A673 (cell line): ENCODE measurements at places on chromosomes 2 and 18.

DNA sequence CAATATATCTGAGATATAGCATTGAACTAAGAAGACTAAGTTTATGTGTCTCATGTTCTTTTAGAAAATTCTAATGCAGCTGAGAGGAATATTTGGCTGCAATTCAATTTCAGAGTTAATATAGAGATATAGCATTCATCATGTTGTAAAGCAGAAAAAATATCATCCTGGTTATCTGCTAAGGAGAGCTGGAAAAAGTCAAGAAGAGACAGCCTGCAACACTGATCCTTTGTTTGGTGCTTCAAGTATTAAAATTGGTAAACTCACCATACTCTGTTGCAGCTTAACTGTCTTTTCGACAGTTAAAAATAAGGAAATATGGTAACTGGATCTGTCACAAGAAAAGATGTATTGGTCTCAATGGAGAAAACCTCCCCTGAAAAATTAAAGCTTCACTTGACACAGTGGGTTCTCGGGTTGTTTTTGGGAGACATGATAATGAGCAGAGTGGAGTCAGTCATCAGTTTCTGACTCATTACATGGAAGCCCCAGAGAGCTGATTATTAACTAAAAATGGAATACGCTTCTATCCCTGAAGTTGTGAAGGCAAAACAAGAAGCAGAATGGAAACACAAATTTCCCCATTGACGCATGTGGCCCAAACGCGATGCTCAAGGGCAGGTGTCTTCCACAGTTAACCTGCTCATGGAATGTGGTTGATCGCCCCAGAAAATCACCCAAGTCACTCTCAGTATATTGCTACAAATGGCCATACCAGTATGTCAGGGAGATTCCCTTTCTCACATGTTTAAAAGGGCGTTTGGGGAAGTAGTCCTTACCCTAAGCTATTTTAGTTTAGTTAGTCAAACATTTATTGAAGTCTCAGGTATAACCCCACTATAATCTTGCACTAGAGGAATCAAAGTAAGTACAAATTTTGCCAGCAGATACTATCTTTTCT, 8.2 kb downstream of the BCL2 start:
- no peaks in the 10 kb centered on the region for H3K36me3 ChIP-seq

- no peak overlapping the region for H3K27ac ChIP-seq
- no peaks in the 10 kb centered on the region for H3K27me3 ChIP-seq
- no peaks in the 10 kb centered on the region for H3K36me3 ChIP-seq
- no peak overlapping the region for H3K4me3 ChIP-seq
Observed at GRCh38 chr2:47269316-47270232, 114.5 kb upstream of the STPG4 start.

DNA sequence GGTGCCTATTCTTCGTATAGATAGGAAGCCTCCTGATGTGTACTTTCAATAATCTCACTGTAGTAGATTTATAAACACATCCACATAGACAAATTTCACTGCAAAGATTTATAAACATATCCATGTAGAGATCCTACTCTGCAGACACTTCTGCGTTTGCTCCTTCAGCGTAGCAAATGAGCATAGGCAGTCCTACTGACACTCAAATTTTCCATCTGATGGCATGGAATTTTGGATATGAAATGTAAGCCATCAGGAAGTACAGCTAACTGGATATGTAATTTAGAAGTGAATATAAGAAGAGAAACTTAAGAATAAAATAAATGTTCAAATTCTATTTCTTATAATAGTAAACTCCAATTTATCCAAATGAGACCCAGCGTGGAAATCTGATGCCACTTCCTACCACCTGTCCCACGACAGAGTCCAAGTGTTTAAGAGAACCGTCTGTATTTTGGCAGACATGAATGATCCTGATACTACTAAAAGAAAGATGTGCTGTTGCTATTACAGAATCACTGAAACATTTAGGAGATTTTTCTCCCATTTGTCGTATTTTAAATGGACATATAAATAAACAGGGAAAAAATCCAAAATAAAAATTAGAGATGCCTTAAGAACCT, 86.0 kb downstream of the DTNA start:
- H3K36me3 ChIP-seq, result no peaks in the 10 kb centered on the region
- no peak overlapping the region for H3K27ac ChIP-seq
- peaks cover 17% of the 10 kb centered on the region for H3K4me1 ChIP-seq
- no peak for DNase-seq
- H3K27me3 ChIP-seq, result no peaks in the 10 kb centered on the region

GRCh38 chr2:98664323-98664722, 55.9 kb downstream of the UNC50 start:
- H3K27ac ChIP-seq, result no peak overlapping the region
- H3K27me3 ChIP-seq, result peaks cover 6% of the 10 kb centered on the region
- no peaks in the 10 kb centered on the region for H3K36me3 ChIP-seq

DNA sequence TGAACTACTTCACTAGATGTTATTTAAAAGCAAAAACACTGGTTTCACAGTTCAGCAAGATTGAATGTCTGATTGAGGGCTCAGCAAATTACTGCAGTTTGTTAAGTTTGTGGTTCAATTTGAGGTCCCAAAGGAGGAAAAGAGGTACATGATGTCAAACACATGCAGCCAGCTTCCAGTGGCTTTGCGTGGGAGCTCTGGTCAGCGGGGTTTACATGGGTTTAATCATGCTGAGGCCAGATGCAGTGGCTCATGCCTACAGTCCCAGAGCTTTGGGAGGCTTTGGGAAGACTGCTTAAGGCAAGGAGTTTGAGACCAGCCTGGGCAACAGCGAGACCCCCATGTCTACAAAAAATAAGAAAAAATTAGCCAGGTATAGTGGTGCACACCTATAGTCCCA, 111.5 kb downstream of the MAPK4 start:
- H3K27ac ChIP-seq, result no peak overlapping the region
- no peaks in the 10 kb centered on the region for H3K4me1 ChIP-seq
- H3K36me3 ChIP-seq, result no peaks in the 10 kb centered on the region
- H3K27me3 ChIP-seq, result no peaks in the 10 kb centered on the region
- DNase-seq, result no peak

DNA sequence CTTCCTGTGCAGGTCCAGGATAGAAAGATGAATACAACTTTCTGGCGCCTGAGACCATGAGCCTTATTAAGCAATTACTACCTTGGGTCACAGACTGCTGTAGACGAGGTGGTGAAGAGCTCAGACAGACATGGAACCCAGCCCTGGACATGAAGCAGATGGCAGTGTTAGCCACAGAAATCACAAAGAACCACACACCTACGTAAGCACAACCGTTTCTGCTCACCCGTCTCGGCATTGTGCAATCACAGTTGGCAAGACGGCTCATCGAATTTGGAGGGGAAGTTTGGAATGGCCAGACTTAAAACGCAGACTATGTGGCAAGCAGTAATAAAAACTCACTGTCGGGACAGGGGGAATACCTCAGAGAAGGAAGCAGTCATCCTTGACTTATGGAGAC, 24.3 kb upstream of the ASPRV1 start:
- no peak overlapping the region for H3K27ac ChIP-seq
- H3K4me1 ChIP-seq, result no peaks in the 10 kb centered on the region
- H3K4me3 ChIP-seq, result no peak overlapping the region
- no peaks in the 10 kb centered on the region for H3K36me3 ChIP-seq
- no peaks in the 10 kb centered on the region for H3K27me3 ChIP-seq

GRCh38 chr2:204313256-204313655, 232.0 kb upstream of the PARD3B start:
- H3K4me3 ChIP-seq, result no peak overlapping the region
- H3K36me3 ChIP-seq, result no peaks in the 10 kb centered on the region
- no peaks in the 10 kb centered on the region for H3K4me1 ChIP-seq
- H3K27me3 ChIP-seq, result no peaks in the 10 kb centered on the region

DNA sequence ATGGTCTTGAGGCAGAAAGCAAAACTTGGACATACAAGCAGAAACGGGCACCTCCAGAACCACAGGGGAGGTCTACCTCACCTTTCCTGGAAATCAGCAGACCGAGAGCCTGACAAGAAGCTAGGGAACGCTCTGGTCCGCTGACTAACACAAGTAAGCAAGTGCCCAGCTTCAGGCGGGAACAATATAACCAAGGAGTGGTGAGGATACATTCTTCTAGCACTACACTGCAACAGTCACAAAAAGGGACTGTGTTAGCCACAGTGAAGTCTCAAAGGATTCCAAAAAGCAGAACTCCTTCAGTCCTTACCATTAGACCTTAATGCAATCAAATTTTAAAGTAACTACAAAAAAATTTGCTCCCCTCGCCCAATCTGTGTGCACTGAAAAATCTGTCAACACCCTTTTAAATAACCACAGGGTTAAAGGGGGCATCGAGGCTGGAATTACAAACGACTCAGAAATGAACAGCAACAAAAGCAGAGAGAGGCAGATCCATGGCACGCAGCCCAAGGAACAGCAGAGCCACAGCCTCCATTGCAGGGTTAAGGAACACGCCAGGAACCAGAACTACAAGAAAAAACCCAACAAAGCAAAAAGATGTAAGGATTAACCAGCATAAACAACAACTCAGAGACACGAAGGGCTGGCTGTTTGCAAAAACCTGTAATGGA, 7.1 kb downstream of the THAP4 start:
- no peaks in the 10 kb centered on the region for H3K4me1 ChIP-seq
- H3K27me3 ChIP-seq, result no peaks in the 10 kb centered on the region
- peaks cover 33% of the 10 kb centered on the region for H3K36me3 ChIP-seq
- no peak overlapping the region for H3K27ac ChIP-seq
- DNase-seq, result no peak

DNA sequence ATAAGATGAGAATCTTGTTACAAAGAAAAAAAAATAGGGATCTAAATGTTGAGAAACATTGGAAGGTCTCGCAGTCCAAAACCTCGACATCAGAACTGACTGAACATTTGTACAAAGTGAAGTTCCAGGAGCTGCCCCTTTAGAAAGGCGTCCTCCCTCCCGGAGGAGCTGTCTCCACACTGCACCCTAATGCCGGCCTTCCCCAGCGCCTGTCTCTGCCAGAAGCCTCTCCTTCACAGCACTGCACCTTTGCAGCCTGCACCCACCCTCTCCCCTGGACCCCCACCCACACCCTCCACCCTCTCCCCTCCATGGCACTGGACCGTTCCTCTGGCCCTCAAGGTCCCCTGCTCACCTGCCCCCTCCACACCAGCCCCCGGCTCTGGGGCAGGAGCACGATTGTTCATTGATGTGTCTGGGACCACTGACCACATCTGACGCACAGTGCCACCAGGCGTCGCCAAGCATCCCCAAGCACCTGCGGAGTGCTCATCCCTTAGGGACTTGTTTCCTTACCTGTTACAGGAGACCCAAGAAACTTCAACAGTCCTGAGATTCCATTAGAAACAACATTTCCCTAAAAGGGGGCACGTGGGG, 90.3 kb upstream of the SNTG2 start:
- no peak for DNase-seq
- peaks cover 33% of the 10 kb centered on the region for H3K4me1 ChIP-seq
- no peak overlapping the region for H3K27ac ChIP-seq
- no peaks in the 10 kb centered on the region for H3K27me3 ChIP-seq

GRCh38 chr18:9961041-9961440, 47.2 kb downstream of the VAPA start:
- no peak for DNase-seq
- H3K36me3 ChIP-seq, result no peaks in the 10 kb centered on the region
- H3K27me3 ChIP-seq, result no peaks in the 10 kb centered on the region
- no peak overlapping the region for H3K4me3 ChIP-seq
- no peaks in the 10 kb centered on the region for H3K4me1 ChIP-seq
- H3K27ac ChIP-seq, result no peak overlapping the region

DNA sequence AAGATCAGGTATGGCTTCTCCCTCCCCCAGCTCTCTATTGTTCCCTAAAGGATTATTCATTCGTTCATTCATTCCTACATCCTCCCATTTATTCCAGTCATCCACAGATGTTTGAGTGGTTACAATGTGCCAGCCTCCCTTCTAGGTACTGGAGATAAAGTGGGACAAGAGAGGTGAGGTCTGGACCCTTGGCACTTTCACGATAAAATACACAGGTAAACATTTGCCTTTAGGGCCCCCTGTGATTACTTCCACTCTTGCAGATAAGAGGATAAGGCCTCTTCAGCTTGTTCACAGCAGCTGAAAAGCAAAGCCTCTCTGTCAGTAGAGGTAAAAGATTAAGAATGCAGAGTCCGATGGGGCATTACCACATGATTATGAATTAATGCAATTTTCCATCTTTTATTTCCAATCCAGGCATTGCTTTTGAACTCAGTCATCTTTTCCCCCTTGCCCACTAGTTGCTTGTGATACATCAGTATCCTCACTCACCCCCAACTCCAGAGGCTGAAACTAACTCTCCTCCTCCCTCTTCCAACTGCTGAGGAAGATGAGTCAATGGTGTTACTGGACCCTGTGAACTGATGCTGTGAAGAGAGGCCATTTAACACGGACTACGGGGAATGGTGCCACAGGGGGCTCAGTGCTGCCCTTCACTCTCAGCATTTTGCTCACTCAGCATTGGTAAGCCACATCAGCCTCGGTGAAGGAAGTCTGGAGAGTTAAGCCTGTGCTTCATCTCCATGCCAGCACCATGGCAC, 1.1 kb upstream of the DPP4 start:
- H3K27ac ChIP-seq, result no peak overlapping the region
- H3K4me1 ChIP-seq, result peaks cover 4% of the 10 kb centered on the region

DNA sequence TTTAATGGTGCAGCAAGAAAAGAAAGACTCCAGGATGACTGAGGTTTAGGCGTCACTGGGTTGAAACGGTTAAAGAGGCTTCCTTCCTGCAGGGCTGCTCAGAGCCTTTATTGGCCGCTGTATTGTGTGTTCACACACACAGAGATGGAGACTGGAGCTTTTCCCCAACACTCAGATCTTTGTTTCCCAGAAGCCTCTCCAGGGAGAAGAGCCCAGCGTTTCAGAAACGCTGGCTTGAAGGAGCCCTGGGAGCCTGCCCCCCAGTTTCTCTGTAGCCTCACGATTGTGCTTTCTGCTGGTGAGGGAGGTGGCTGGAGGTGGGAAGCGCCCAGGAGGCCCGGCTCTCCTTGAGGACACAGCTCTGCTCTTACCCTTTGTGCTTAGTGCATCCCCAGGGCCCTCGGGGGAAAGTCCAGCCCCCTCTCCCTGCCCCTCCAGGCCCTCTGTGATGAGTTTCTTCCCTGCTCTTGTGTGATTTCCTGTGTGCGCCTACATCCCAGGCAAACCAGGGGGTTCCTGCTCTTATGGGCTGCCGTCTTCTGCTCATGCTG, 37.1 kb downstream of the RRM2 start:
- H3K36me3 ChIP-seq, result no peaks in the 10 kb centered on the region
- H3K27ac ChIP-seq, result no peak overlapping the region
- H3K27me3 ChIP-seq, result no peaks in the 10 kb centered on the region
- peaks cover 15% of the 10 kb centered on the region for H3K4me1 ChIP-seq
- H3K4me3 ChIP-seq, result no peak overlapping the region

GRCh38 chr2:196160101-196160500, 11.3 kb downstream of the STK17B start:
- peak; percentile 75 for DNase-seq
- peaks cover 12% of the 10 kb centered on the region for H3K4me1 ChIP-seq
- H3K27me3 ChIP-seq, result no peaks in the 10 kb centered on the region
- no peak overlapping the region for H3K4me3 ChIP-seq
- no peak overlapping the region for H3K27ac ChIP-seq

DNA sequence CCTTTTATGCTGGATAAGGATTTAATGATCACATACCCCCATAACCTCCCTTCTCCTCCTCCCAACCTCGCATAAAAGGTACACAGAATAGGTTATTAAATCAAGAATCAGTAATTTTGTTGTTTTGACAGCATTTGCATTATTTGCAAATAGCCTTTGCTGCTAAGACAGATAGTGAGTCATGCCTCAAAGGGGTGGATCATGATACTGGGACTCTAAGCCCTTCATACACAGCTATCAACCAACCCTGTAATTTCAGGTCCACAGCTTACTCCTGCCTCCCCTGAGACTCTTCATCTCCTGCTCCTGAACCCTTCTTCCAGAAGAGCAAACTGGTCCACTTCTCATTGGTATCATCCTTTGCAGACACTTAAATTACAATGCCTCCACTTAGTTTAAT, 73.8 kb upstream of the KLHL29 start:
- peaks cover 6% of the 10 kb centered on the region for H3K27me3 ChIP-seq
- no peak overlapping the region for H3K27ac ChIP-seq
- H3K4me1 ChIP-seq, result no peaks in the 10 kb centered on the region
- H3K4me3 ChIP-seq, result no peak overlapping the region
- no peak for DNase-seq
- no peaks in the 10 kb centered on the region for H3K36me3 ChIP-seq
